Naive thymus-derived CD8-positive, alpha-beta T cell (primary cell): ENCODE measurements at places on chromosomes 2 and 18.
A peak's percentile ranks its signal among the peaks of the same experiment; 100 is the strongest.

DNA sequence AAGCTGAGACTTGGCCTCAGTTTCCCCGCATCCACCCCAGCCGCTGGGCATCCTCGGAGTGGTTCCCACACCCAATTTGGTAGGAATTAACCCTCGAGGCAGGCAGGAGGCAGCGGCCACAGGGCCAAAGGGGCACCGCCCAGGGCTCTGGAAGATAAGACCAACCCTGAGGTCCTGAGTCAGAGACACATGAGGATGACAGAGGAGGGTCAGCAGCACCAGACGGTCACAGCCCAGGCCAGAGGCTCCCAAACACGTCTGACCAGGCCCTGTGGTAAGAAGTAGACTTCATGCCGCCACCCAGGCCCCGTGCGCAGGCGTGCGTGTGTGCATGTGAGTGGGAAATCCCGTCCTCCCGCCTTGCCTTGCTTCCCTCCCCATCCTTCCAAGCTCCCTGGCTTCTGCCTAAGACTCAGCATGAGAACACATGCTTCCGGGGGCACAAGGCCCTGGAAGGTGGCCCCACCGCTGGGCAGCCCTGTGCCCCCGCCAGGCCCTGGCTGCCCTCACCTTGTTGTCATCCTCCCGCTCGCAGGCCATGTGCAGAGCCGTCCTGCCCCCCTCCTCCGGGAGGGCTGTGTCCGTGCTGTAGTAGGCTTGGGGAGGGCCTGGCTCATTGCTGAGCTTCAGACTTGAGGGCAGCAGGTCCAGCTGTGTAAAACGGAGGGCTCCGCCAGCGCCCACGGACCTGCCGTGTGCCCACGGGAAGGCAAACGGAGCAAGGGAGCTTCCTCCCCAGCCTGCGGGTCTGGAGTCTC, 46.3 kb downstream of the ANKMY1 start:
- no peak for DNase-seq

GRCh38 chr2:110638004-110638403, 39.9 kb downstream of the BUB1 start:
- DNase-seq = no peak

GRCh38 chr18:41870191-41870590, 84.8 kb upstream of the PIK3C3 start:
- DNase-seq = no peak

DNA sequence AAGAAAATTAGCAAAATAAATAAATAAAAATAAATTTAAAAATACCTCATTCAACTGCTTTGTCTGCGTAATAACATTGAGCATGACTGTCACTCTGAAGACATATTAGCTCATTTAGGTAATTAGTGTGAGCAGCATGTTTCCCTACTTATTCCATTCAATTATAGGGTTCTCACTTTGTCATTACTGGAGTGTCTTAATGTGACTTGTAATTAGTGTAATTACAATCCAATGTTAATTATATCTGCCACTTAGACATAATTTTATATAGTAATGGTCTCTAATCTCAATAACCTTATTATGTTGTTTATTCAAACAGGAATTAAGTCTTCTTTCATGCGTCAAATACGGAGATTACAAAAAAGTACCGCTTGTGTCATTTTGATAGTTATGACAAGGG, 893.9 kb upstream of the ACVR2A start:
- no peak for DNase-seq

DNA sequence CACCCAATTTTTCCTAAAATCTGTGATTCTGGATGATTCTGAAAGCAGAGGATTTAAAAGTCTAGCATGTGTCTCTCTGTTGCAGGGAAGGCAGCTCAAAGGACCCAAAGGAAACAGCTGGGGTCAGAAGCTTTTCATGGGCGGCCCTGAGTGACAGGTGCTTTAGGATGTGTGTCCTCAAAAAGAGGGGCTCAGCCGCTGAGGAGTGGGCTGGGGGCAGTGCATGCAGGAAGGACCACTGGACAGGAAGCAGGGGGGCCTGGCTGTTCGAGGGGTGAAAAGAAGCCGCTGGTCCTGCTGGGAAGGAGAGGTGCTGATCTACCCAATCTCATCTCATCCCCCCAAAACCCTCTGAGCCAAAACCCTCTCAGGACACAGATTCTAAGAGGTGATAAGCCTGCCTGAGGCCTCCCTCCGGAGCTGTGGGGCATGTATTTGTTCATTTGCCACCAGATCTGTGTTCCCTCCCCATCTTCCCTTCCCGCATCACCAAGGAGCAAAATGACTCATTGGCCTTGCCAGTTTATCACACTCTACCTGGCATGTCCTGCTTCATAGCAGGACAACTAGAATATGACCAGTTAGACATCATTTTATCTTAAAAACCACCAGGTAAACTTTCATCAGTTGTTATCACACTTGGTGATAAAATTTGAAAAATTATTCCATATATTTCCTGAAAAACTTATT, 98.8 kb upstream of the MGAT4A start:
- no peak for DNase-seq

GRCh38 chr2:160493227-160494028, at the start of gene RBMS1:
RBMS1 (minus strand) TSS chr2:160493807; CDS start chr2:160493363, 444 bp downstream.
- peak; percentile 59 for DNase-seq

DNA sequence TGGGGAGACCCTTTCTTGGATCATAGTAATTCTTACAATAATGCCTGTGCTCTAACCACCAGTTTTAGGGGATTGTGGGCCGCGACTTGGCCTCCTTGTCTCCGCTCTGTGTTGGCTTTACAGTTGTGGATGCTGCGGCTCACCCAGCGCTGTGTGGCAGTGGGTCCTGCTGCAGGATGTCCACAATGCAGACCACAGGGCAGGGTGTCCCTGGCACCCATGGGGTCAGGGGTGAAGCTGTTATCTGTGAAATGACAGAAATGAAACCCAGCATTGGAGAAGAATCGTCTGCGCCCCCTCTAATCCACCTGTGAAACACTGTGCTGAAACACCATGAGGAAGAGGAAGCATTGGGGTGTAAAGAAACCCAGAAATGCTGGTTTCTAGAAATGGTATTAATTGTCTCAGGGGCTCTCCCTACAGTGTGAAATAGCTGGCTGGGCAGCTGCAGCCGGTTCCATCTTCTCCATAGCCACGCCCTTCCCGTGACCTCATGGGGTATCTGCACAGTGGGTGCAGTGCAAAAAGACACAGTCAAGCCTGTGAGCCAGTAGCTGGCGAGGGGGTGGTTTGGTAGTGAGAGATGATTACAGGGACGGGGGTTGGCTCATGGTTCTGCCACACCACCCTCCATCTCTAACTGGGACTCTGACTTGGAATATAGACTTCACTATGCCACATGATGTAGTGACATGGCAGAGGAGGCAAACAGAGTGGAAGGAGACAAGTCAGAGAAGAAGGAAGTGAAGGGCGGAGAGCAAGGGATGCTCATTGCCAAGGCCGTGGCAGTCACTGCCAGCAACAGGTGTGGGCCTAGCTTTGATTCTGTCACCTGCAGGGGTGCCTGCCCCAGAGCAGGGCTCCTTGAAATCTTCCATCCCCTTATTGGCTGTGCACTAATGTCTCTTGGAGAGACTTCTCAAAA, 16.2 kb downstream of the INPP4A start:
- DNase-seq = peak; percentile 60

DNA sequence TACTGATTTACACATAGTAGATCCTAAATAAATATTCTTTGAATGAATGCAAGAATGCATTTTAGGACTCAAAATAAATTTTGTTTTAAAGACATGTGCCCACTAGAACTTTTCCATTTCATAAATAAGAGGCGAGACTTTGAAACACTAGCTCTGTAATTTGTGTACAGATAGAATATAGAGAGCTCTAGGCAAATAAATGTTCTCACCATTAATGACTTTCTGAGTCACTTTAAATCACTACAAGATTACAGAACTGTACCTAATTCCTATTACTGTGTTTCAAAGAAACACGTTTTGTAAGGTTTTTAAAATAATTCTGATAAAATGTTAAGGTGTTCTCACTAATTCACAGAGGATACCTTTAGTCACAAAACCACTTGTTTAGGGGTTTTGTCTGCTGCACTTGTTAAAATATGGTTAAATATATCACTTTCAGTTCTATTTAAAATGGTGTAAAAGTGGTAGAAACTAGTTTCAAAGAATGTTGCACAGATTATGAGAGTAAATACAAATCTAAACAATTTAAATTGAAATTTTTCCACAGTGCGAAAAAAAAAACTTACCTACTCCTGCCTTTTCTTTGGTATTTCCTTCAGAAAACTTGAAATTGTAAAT, 158.7 kb upstream of the ZC3H15 start:
- no peak for DNase-seq

DNA sequence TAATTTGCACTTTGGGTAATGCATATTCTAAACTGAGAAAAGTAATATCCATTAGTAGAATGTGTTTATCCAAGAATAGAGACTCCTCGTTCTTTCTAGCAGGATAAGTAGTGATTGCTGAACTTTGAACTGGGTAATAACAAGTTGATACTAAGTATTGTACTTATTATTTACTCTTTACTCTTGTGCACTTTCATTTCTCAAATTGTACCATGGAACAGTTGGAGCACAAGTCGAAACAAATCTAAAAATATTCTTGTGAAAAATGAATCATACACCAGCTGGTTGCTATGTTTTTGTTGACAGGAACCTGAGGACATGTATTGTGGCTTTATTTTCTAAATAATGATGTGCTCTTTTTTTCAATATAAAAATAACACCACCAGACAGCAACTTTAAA, 111.9 kb downstream of the RGPD3 start:
- DNase-seq = no peak
